ENCODE measurements at places on chromosomes 1 and 21. TPM values are rescaled to one million over a fixed set of nuclear protein-coding genes. Genes with fewer than 3 reads are reported as not detected.

GRCh38 chr1:3902571-3903091, 2.6 kb upstream of the C1orf174 start:
- no peak for DNase-seq

ANKRD35 gene
- polyA plus RNA-seq, result 1.9 TPM

DNA sequence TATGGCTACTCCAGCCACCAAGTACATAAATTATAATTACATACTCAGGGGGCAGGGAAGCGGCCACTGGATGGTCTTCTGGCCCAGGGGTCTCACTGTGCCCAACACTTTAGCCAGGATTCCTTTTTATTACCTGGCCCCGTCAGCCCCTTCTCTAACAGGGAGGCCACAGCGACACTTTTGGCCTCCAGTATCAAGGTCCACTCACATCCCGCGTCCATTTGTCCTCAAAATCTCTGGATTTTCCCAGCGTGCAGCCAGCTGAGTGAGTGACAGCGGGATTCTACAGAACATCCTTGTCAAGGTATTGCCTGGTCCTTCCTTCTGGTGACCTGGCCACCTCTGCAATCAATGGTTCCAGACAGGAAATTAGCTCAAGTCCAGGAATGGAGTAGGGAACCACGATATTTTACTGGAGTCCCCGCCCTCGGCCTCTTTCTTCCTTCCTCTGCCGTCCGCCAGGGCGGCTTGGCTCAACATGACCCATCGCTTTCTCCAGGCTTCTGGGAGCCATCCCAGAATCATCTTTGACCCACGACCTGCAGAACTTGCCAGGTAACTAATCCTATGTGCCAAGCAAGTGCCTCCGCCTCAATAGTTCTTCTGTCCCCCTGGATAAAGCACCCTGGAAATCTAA, 2.7 kb upstream of the COL6A2 start:
- DNase-seq, result no peak

RASSF5 gene
- 5.1 TPM for polyA plus RNA-seq

SOAT1 gene
- 36.8 TPM for polyA plus RNA-seq

DNA sequence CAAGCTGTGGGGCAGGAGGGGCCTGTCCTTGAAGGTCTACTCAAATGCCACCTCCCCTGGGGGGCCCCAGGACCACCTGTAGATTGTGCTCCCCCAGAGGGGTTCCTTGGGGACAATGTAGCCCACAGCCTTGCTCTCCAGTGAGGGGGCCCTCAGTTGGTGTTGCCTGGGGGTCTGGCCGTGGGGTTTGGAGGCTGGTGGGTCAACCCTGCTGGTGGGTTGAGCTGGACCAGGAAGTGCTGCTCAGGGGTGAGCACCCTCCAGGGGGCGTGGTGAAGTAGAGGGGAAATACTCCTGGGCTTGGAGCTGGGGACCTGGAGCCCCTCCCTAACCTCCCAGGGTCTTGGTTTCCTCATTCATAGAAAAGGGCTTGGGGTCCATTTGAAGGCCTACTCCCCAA, 143.6 kb upstream of the WNT4 start:
- no peak for DNase-seq

- DNase-seq, result no peak
Observed at GRCh38 chr1:100926240-100926639, 30.4 kb downstream of the SLC30A7 start.

Data from left kidney (tissue), 8 donors.